Brain pericyte (primary cell): ENCODE measurements at places on chromosomes 13 and 19.

DNA sequence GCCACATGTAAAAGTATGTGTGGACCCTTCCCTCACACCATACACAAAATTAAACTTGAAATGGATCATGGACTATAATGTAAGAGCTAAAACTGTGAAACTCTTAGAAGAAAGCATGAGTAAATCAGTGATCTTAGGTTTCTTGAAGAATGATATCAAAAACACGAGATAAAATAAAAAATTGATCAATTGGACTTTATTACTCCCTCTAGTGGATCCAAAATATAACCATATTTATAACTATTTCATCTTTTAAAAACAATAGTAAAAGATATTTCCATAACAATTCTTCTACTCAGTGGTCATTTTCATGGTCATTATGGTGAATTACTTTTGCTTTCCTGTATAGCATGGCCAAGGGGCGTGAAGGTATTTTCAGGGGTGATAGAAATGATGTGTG, 174.6 kb upstream of the LSM14A start:
- no peak for DNase-seq

DNA sequence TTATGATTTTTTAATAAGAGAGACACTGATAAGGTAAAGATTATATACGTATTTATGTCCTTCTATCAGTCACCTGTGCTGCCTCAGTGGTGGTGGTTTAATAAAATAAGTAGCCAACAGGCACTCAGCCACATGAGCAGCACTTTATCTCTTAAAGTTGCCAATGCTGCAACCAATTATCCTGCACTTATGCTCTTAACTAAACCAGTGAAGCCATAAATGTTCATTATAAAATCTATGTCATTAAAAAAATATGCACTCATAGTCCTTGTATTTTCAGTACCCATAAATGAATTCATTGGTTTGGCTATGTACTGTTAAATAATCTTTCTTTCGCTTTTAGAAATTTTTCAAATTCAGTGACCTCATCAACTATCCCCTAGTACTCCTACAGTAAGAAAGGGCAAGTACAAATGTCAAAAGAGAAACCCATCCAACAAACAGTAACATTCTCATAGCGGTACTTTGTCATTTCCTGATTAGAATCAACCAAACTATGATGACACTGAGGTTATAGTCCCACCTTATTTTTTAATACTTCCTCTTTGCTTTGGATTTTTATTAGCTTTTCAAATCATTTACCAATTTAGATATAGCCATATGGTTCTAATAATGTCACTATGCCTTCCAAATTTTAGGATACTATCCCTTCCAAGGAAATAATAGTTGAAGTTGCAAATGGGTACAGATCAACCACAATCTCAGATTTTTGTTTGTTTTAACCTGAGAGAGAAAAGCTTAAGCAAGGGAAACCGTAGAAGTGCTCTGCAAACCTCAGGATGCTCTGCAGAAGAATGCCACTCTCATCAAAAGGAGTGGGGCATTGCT, 190.9 kb downstream of the KLF12 start:
- DNase-seq: no peak

GRCh38 chr13:52786766-52787165, 47.1 kb upstream of the CNMD start:
- no peak for DNase-seq

- no peak for DNase-seq
Measured at GRCh38 chr13:112078216-112078615, 11.3 kb downstream of the SOX1 start.

GRCh38 chr19:47518139-47518538, 3.3 kb upstream of the NAPA start:
- no peak for DNase-seq

GRCh38 chr19:15991602-15992001, 42.8 kb downstream of the OR10H4 start:
- DNase-seq: no peak

GRCh38 chr13:109785141-109785891, 1.1 kb downstream of the IRS2 start:
- DNase-seq: no peak

GRCh38 chr19:57759096-57759495, 10.4 kb upstream of the ZNF586 start:
- no peak for DNase-seq

GRCh38 chr13:73323615-73324014, 264.8 kb downstream of the KLF5 start:
- DNase-seq: no peak

GRCh38 chr13:98782654-98783053, 30.2 kb upstream of the SLC15A1 start:
- DNase-seq: no peak

- no peak for DNase-seq
Measured at GRCh38 chr19:43872547-43873336, 45.6 kb downstream of the ZNF283 start.

- DNase-seq: peak; percentile 71
Measured at GRCh38 chr13:113854238-113855011, 9.5 kb downstream of the GAS6 start.

- no peak for DNase-seq
Measured at GRCh38 chr13:74093691-74094090, 40.5 kb downstream of the KLF12 start.

DNA sequence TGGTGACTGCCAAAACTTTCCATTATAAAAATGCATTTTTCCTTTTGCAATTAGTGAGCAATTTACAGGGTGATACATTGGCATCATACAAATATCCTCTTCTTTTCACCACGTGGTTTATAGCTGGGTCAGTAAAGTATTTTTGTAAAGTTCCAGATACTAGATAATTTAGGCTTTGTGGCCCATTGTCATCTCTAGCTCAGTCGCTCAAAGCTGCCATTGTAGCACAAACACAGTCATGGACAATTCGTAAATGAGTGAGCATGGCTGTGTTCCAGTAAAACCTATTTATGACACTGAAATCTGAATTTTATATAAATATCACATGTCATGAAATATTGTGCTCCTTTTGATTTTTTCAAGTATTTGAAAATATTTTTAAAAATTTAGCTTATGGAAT, 162.9 kb downstream of the USP12 start:
- DNase-seq: no peak

DNA sequence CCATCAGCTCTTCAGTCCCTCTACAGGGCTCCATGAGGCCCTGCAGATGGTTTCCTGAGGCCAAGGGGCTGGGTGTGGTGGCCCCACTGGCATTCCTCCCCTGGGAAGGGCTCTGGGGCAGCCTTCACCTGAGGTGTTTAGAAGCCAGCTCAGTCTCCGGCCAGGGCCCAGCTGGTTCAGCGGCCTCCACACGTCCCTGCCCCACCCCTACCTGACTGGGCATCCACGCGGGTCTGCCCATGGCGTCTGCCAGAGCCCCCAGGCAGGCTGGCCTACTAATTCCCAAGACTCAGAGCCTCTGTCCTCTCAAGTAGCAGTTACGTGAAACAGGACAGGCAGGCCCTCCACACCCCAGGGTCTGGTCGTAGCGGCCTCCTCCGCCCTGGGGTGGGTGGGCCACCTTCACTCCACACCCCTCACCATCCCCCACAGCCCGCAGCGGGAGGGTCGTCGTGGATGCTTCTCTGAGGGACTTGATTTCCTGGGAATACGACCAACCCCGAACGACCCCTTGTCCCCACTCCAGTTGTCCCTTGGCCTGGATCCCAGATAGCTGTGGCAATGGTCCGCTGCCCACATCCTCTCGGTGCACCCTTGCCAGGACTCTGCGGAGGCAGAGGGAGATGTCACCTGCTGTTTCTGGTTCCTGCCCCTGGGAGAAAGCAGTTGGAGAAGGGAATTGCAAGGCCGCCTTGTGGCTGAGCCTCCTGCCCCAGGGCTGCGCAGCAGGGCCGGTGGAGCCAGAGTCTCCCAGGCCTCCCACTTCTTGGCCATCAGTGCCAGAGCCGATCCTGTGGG, 24.3 kb downstream of the CAPN12 start:
- no peak for DNase-seq

DNA sequence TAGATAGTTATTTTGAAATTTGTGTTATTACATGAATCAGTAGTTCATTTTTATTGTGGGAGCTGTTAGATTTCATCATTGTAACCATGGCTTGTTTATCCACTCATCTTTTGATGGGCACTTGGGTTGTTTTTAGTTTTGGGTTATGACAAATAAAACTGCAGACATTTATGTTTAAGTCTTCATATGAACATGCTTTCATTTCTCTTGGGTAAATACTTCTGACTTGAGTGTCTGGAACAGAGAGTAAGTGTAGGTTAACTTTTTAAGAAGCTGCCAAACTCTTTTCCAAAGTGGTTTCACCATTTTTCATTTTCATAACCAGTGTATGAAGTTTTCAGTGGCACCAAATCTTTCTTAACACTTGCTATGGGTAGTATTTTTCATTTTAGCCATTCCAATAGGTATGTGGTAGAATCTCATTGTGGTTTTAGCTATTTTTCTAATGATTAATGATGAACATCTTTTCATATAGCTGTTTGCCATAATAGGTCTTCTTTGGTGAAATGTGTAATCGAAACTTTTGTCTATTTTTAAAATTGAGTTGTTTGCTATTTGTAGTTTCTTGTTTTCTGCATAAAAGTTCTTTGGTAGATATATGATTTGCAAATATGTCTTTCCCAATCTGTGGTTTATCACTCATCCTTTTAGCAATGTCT, 17.9 kb downstream of the SLAIN1 start:
- DNase-seq: no peak

GRCh38 chr19:51157265-51157664, 15.2 kb downstream of the SIGLEC7 start:
- no peak for DNase-seq

GRCh38 chr13:94053986-94054593, 425.4 kb downstream of the DCT start:
- DNase-seq: no peak

DNA sequence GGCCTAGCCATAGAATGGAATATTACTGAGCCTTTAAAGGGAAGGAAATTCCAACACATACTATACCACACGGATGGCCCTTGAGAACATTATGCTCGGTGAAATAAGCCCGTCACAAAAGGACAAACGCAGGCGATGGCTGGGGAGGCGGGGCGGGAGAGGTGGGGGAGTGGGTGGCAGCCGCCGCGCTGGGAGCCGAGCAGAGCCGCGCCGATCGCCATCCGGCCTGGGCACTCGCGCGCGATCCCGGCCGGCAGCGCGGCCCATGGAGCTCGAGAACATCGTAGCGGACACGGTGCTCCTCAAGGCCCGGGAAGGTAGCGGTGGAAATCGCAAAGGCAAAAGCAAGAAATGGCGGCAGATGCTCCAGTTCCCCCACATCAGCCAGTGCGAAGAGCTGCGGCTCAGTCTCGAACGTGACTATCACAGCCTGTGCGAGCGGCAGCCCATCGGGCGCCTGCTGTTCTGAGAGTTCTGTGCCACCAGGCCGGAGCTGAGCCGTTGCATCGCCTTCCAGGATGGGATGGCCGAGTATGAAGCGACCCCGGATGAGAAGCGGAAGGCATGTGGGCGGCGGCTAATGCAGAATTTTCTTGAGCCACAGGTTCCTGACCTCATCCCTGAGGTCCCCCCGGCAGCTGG, 140.1 kb downstream of the ZDHHC20 start:
- no peak for DNase-seq

DNA sequence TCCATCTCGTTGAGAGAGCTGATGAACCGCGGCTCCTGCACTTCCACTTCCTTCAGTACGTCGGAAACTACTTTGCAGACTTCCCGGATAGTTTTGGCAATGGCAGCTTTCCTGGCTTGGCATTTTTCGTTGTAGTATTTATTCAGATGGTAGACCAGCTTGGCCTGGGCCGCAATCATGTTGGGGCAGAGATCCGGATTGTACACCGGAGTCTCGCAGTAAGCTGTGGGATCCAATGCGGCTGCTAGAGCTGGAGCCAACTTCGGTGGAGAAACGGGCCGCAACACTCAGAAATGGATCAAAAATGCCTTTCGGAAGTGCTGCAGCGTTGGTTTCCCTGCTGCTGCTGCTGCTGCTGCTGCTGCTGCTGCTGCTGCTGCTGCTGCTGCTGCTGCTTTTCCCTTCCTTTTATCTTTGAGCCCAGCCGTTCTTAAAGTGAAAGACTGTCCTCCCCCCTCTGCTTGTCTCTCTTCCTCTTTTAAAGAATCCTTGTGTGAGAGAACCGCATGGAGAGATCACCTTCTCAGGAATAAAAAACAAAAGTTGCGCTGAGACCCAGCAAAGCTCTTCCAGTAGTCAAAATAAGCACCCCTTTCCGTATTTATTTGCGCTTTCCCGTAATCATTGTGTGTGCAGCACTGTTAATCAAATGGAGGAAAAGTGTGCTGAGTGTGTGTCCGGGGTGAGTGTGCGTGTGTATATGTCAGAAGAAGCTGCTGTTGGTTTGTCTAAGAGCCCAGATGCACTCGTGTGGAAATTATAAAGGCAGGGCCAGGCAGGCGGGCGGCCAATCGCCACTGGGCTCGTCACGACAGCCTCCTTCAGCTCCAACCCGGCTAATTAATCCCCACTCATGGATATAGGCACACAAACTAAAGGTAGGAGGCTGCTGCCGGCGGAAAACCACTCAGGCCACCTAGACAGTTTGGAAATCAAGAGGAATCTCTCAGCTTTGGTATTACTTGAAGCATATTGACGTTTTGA, at the start of gene MAB21L1:
Gene MAB21L1, minus strand, starts transcription at position 730 of the 984 bp plus-strand sequence. Its CDS starts 551 bp downstream, at position 179.
- no peak for DNase-seq

DNA sequence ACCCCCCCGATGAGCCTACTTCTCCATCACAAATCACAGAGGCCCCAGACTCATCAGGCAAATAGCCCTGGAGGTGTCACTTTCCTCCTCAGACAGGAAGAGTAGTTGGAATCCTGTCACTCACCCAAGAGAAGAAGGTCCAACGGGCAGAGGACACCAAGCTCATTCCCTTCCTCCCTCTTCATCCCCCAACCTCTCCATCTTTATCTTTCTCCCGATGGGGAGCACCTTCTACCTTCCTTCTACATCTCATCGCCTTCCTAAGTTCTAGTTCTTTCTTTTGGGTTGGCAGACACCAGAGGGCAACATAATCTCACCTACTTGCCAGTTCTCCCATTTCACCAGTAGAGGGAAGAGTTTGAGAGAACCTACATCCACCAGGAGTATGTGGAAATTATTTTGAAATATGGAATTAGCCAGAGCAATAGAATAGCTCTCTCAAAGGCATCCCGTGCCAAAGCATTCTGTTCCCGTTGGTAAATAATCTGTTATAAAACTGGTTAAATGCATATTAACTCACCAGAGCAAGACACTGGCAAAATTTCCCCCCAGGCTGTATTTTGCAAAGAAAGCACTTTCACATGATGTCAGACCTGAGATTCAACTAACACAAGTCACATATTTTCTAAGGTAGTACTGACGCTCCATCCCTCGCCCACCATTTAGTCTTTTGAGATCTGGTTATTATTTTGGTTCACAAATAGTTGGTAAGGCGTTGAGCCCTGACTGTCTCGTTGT, 55.0 kb downstream of the ZIC5 start:
- peak; percentile 38 for DNase-seq
